ENCODE measurements at places on chromosomes 5 and 9.

DNA sequence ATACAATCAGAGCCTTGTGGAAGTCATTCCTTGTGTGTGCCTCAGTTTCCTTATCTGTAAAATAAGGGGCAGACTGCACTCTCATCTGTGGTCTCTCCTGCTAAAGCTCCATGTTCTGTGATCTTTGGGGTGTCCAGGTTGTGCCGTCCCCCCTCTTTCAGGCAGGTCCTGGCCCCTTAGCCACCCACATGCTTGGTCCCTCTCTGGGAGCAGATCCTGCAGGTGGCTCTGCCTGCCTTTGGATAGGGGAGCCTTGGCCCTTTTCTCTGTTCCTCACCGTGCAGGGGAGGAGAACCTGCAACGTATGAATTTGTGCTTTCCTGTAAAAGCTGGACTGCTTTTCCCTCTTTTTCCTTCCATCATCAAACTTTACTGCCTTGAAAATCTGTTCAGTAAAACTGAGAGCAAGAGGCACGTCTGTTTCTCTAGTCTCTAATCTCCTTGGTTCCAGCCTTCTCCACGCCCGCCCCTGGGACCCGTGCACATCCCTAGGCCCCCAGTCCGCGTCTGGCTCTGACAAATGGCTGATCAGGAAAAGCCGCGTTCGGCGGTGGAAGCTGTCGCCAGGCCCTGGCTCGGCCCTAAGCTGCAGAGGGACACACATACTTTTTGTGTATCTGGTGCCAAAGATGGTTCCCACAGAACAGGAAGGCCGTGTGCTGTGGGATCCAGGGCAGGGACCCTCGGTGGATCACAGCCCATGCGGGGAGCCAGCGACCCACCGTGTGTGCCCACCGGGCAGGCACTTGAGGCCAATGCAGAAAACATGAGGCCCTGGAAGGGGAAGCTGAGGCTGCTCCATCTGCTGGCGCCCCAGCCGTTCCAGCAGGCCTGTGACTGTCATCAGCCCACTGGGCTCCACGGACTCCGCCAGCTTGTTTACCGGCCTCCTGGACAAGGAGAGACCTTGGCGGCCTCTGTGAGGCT, 43.4 kb upstream of the COL5A1 start:
- DNase-seq, result no peak

DNA sequence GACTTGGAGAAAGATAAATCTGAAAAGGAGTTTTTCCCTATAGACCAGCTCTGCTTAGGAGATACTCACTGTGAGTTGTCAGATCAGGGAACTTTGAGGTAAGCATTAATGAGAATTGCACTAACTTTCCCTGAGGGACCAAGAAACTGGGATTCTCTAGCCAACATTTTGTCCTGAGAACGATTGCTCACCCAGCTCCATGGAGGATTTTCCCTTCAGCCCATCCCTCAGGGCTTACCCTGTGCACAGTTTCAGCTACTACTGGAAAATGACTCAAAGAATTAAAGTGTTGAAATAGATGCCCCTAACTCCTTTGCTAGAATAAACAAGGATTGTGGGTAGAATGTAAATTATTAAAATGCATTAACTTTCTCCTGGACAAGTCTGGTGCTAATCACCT, 237.2 kb upstream of the IL12B start:
- DNase-seq, result no peak

- DNase-seq, result no peak
These were observed 429.0 kb upstream of the ZNF608 start for GRCh38 chr5:125175348-125176004.

DNA sequence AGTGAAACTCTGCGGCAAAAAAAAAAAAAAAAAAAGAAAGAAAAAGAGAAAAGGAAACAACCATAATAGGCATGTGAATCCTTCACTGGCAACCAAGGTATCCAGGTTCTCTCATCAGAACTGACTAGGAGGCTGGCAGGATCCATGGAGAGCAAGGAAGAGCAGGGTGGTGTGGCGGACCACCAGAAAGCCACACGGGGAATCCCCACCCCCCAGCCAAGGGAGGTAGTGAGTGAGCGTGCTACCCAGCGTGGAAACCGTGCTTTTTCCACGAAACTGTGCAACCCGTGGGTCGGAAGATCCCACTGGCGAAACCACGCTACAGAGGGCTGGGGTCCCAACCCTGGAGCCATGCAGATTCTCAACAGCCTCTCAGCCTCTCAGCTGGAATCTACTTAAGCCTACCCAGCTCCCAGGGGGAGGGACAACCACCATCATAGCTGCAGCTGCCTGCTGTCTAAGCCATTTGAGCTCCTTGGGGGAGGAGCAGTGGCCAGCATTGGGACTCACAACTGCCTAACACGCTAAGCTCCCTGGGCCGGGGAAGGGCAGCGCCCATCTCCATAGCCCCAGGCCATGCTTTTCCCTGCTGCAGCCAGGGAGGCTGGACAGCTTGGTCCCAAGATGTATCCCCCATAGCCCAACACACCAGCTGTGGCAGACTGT, 91.6 kb downstream of the PRELID2 start:
- DNase-seq, result no peak

- no peak for DNase-seq
These were observed 307.3 kb downstream of the PIK3R1 start for GRCh38 chr5:68522863-68523262.

Measured in suppressor macrophage treated with lipopolysaccharide for 1 hour (primary cell).